ENCODE measurements at places on chromosomes 13 and 19.

- DNase-seq = no peak
Observed at GRCh38 chr13:31850041-31850555, 110.8 kb downstream of the RXFP2 start.

GRCh38 chr13:72694314-72694713 lies 33.1 kb downstream of the MZT1 start:
- no peak for DNase-seq

DNA sequence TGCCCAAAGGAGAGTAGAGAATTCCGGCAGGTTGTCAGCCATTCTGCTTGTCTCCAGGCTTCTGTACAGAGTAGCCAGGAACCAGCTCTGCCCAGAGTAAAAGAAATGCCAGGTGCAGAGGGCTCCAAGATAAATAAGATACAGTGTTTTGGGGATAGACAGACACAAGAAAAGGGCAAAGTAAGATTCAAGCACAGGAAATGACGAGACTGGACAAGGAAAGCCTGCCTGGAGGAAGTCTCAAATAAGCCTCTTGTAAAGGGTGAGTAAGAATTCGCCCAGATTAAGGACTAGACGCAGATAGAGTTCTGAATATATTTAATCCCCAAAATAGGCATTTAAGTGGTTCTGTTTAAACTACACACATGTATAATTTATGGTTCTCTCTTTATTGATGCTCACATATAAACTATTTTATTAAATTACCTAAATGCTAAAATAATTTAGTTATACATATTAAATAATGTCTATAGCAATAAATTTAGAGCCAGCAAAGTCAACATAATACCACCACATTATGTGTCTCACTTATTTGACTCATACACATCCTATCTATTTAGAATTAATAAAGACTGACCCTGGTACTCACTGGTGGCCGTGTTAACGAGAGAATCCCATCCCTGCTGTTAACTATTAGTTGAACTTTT lies 98.4 kb upstream of the RAP2A start:
- DNase-seq = no peak

DNA sequence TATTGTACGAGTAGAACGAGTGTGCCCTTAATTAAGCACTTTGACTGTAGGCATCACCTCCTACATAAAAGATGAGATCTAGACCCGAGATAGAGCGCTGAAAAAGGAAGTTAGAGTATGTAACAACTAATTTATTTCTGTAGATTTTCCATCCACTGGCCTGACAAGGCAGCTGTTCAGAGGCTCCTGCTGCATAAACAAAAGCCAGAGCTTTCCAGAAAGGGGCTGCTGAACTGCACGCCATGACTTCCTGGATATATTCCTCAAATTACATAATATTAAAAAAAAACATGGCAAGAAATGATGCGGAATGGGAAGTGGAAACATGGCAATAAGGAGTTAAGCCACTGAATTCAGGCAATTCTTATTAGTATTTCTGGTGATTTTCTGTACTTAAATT lies 89.7 kb downstream of the AKAP11 start:
- DNase-seq = no peak

Data from Right ventricle myocardium superior (tissue), 1 donor.